ENCODE measurements at places on chromosomes 3 and 15.

GRCh38 chr3:171688593-171688992 lies 121.7 kb downstream of the PLD1 start:
- H3K36me3 ChIP-seq = no peaks in the 10 kb centered on the region
- no peaks in the 10 kb centered on the region for H3K27me3 ChIP-seq
- no peak overlapping the region for H3K4me3 ChIP-seq

GRCh38 chr3:100813828-100814227 lies 104.5 kb downstream of the TFG start:
- no peak for DNase-seq
- no peak overlapping the region for H3K4me3 ChIP-seq
- no peaks in the 10 kb centered on the region for H3K27me3 ChIP-seq
- H3K27ac ChIP-seq = no peak overlapping the region
- no peaks in the 10 kb centered on the region for H3K4me1 ChIP-seq

- DNase-seq = no peak
- H3K4me1 ChIP-seq = peaks cover 2% of the 10 kb centered on the region
- H3K27me3 ChIP-seq = no peaks in the 10 kb centered on the region
- peak overlapping the region; percentile 68 for H3K27ac ChIP-seq
Measured at GRCh38 chr15:50798684-50799083, 33.2 kb upstream of the SPPL2A start.

- peak; percentile 72 for DNase-seq
- no peaks in the 10 kb centered on the region for H3K36me3 ChIP-seq
- H3K27me3 ChIP-seq = no peaks in the 10 kb centered on the region
- peaks cover 13% of the 10 kb centered on the region for H3K4me1 ChIP-seq
Measured at GRCh38 chr3:73624017-73624820, 522 bp downstream of the PDZRN3 start.

- no peaks in the 10 kb centered on the region for H3K4me1 ChIP-seq
- no peak overlapping the region for H3K4me3 ChIP-seq
- H3K27ac ChIP-seq = no peak overlapping the region
- H3K36me3 ChIP-seq = no peaks in the 10 kb centered on the region
- no peaks in the 10 kb centered on the region for H3K27me3 ChIP-seq
Measured at GRCh38 chr3:7962301-7962700, 539.3 kb upstream of the LMCD1 start.

GRCh38 chr3:122011396-122011795 lies 10.7 kb downstream of the ILDR1 start:
- H3K27ac ChIP-seq = no peak overlapping the region
- H3K4me3 ChIP-seq = no peak overlapping the region
- H3K4me1 ChIP-seq = peaks cover under 1% of the 10 kb centered on the region

- H3K4me3 ChIP-seq = no peak overlapping the region
- no peak overlapping the region for H3K27ac ChIP-seq
- no peaks in the 10 kb centered on the region for H3K4me1 ChIP-seq
- DNase-seq = no peak
- H3K36me3 ChIP-seq = no peaks in the 10 kb centered on the region
- H3K27me3 ChIP-seq = no peaks in the 10 kb centered on the region
Measured at GRCh38 chr15:42604894-42605744, 29.7 kb downstream of the STARD9 start.

DNA sequence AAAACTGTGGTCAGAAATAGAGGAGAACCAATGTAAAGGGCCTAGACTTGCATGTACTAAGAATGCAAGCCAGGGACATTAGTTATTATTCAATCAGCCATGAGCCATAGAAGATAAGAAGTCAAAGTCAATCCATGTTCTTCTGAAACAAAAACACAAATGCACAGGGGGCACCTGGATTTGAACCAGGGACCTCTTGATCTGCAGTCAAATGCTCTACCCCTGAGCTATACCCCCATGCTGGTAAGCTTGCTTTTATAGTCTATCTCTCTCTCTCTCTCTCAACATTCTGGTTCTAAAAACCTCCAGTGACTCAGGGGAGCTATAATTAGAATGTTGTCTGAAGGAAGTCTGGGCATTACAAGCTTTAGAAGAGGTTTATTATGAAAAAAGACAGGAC lies 85.6 kb upstream of the ACP3 start:
- H3K27ac ChIP-seq = no peak overlapping the region
- H3K4me1 ChIP-seq = no peaks in the 10 kb centered on the region
- no peaks in the 10 kb centered on the region for H3K27me3 ChIP-seq
- no peaks in the 10 kb centered on the region for H3K36me3 ChIP-seq
- DNase-seq = peak; percentile 75
- no peak overlapping the region for H3K4me3 ChIP-seq

DNA sequence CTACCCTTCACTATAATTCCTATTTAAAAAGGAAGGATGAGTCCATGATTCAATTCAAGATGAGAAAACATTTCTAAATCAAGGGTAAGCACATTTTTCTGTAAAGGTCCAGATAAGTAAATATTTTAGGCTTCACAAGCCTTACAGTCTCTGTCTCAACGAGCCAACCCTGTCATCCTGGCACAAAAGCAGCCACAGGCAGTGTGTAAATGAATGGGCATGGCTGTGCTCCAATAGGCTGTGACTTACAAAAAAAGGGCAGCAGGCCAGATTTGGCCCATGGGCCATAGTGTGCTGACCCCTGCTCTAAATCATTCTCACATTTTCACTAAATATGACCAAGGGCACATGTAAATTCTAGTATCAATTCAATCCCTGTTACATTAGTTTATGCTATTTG lies 200.4 kb downstream of the WNT5A start:
- H3K27ac ChIP-seq = no peak overlapping the region
- no peak overlapping the region for H3K4me3 ChIP-seq
- no peaks in the 10 kb centered on the region for H3K27me3 ChIP-seq
- H3K36me3 ChIP-seq = no peaks in the 10 kb centered on the region

GRCh38 chr3:22555753-22556435 lies 647.2 kb upstream of the UBE2E2 start:
- H3K4me1 ChIP-seq = no peaks in the 10 kb centered on the region
- DNase-seq = no peak
